Epithelial cell of proximal tubule (primary cell): ENCODE measurements at places on chromosomes 12 and 14. TPM values are rescaled to one million over a fixed set of nuclear protein-coding genes. Genes with fewer than 3 reads are reported as not detected.

PRB2 gene
- total RNA-seq = not detected in 2 replicates

PPP1R36 gene
- 0.12 and 1.8 TPM in 2 replicates for total RNA-seq

TTC9 gene
- total RNA-seq = 12.8 and 24.8 TPM in 2 replicates

VCPKMT gene
- total RNA-seq = 3.9 and 5.6 TPM in 2 replicates

ATXN3 gene
- 15.0 and 23.1 TPM in 2 replicates for total RNA-seq

DNA sequence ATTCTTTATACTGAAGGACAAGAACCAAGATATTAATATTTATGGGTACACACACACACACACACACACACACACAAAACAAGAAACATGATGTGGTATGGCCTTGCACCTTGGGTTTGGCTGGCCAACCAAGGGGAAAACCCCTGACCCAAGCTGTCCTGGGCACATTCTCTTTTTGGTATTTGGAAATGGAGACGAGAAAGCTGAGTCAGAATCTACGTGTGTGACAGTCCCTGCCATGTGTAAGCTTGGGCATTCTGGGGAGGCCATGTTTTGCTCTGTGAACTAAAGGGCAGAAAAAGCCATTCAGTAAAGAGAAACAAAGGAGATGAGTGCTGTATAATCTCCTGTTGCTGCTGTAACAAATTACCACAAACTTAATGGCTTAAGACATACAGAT lies 35.6 kb downstream of the PTGER2 start:
- DNase-seq = no peak

DNA sequence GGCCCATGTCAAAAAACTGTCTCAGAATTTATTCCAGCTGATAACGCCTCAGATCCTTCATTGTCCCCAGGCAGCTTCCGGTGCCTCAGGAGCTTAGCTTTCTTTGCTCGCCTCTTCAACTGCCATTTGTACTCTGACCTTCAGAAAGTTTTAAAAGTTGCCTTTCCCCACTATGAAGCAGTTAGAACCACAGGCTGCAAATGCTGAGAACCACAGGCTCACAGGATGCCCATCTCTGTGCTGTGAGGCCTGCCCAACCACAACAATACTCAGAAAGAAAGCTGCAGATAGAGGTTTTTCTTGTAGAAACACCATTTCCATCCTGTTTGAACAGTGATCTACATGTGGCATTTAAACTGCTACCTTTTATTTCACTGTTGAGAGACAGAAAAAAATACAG lies 131.1 kb downstream of the PRKCH start:
- DNase-seq = no peak

- DNase-seq = no peak
These were observed 180.0 kb upstream of the CDKN3 start for GRCh38 chr14:54216827-54217226.

DNA sequence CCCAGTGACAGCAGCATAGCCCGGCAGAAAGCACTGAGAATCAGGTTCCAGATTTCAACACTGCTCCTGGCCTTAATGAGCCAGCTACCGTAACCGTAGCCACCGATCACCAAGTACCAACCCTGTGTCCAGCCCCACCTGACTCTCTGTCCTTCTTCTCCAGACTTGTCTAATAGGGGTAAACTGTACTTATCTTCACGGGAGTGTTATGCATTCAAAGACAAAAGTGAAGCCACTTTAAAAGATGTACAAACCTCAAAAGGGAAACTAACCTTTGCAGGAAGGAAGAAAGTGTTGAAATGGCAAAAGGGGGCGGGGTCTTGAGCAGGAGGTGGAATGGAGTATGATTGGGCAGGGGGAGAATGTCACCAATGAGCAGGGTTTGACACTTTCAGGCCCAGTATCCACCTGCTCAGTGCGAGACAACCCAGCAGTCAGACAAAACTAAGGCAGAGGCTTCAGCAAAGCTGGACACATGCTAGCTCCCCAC lies 226.1 kb downstream of the CHST11 start:
- DNase-seq = no peak

- no peak for DNase-seq
These were observed 115.9 kb downstream of the NTN4 start for GRCh38 chr12:95674631-95675030.

DNA sequence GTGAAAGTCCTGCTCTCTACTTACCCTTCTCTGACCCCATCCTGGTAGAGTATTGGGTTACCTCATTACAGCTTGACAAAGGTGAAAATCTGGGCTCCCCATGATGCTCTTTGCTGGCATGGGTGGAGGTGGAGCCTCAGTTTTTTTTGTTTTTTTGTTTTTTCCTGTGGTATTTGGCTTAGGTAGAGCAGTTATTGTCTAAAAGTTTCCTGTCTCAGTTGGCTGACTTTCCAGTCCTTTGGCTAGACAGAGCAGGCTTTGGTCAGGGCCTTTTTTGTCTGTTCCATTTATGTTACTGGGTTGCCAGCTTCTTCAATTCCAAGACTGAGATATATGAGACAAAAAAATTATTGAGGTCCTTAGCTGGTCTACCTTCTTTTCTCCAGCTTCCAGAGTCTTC lies 163.4 kb downstream of the GALC start:
- DNase-seq = no peak

DNA sequence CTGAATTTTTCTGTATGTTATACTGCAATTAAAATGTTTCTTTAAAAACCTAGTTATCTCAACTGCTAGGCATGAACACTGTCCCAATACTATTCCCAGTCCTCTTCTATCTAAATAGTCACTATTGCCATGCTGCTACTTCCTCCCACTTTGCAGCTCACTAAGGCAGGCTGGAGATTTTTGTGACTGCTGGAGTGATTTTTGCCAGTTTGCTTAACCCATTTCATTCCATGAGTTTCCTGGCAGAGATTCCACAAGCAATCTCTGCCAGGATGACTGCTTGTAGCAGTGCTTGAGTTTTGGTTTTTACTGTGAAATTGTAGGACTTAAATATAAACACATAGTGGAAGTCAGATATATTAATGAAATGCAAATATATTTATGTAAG lies 80.8 kb downstream of the BHLHE41 start:
- DNase-seq = no peak

DNA sequence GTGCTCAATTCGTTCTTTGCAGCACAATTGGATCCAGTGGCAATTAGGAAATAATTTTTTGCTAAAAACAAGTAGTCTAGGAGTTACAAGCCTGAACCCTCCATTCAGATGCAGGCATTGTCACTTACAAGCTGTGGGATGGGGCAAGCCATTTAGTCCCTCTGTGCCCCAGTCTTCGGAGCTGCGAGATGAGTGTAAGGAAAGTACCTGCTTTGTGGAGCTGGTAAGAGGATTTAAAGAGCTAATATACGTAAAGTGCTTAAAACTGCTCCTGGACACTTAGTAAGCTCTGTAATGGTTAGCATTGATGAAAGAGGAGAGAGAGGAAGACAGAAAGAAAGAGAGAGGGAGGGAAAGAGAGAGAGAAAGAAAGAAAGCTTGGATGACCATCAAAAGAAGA lies 112.5 kb downstream of the LGMN start:
- no peak for DNase-seq

DNA sequence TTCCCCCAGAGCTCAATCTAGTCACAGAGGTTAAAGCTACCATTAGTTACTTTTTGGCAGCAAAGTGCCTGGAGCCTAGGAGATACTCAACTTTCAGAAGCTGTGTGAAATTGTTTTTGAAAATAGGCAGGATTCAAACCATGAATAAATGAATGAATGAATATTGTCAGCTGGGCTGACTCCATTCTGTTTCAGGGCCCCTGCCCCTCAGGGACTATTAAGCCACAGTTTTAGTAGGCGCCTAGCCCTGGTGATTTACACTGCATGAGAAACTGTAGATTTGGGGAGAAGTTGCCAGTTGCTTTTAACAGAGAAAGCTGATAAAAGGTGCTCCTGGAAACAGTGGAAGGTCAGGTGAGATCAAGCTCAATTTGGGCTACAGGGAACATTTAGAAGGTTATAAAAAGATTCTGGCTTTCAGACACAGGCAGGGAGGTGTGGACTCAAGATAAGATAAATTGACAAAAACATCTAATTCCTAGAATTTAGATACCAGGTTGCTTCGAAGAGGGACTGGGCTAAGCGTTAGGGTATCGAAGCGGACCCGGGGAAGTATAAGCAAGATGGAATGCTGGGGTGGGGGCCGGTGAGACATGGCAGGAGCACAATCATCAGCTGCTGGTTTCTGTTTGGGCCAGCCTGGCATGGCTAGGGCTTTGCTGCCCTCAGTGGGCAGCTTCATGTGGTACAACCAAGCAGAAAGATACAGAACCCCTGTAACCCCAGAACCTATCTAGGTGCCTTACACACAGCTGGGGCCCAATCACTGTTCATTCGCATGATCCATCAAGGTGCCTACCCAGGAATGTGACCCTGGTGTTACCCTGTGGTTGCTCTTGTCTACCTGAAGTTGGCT lies 14.9 kb upstream of the CELA1 start:
- DNase-seq = no peak
